ENCODE measurements at places on chromosomes 4 and X. TPM values are rescaled to one million over a fixed set of nuclear protein-coding genes. Genes with fewer than 3 reads are reported as not detected.

FAM9B gene
- not detected for total RNA-seq

DNA sequence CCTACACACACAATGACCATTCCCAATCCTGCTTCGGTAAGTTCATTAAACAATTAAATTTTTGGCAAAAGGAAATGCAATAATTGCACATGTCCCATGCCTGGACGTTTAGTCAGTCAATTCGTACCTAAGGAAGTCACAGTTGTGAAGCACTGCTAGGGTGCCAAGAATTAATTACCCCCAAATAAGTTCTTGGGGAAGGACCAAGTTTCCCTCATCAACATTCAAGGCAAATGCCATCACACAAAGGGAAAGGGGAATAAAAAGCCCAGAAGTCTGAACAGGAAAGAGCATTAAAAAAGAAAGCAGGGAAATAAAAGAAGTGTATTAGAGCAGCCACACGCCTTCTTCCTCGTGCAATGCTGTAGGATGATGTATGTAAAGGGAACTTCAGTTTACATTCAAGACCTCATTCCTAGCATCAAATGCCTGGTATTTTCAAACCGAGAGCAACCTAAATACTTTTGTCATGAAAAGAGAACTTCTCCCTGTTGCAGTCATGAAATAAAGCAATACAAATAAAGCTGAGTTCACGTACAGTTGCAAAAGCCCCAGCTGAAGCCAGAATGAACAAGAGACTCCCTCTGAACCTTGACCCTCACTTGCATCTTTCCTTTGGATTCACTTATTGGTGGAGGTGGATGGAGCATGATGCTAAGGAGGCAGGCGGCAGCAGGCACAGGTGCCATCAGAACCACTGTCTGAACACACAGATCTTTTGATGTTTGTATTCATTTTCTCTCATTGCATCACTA is 124.0 kb upstream of the PPARGC1A start:
- H3K27me3 ChIP-seq = no peaks in the 10 kb centered on the region
- H3K27ac ChIP-seq = no peak overlapping the region
- no peaks in the 10 kb centered on the region for H3K36me3 ChIP-seq
- H3K4me1 ChIP-seq = no peaks in the 10 kb centered on the region
- DNase-seq = no peak

- H3K4me3 ChIP-seq = no peak overlapping the region
- DNase-seq = no peak
- no peak overlapping the region for H3K27ac ChIP-seq
These were observed 7.3 kb downstream of the PAK3 start for GRCh38 chrX:111103246-111103645.

DNA sequence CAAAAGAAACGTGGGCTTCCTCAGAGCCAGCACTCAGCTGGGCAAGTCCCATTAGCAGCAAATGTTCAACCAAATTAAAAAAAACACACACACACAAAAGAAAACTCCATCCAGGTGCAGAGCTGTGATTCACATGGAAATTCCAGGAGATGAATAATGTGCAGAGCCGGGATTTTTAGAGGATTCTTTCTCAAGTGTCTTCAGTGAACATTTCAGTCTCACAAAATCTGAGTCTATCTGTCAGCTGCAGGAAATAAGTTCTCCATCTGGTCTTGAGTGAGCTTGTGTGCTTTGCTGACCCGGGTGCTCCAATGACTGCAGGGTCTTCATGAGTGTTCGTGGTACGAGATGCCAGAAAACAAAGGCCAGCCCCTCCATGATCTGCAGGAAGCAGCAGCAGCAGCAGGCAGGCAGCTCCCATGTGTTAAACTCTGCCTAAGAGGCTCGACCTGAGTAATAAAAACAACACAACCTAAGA is 44.3 kb downstream of the RASGEF1B start:
- no peak overlapping the region for H3K27ac ChIP-seq
- H3K36me3 ChIP-seq = no peaks in the 10 kb centered on the region
- no peaks in the 10 kb centered on the region for H3K4me1 ChIP-seq
- no peak overlapping the region for H3K4me3 ChIP-seq
- DNase-seq = no peak
- H3K27me3 ChIP-seq = peaks cover 9% of the 10 kb centered on the region

HTR2C gene
- total RNA-seq = not detected

- no peaks in the 10 kb centered on the region for H3K4me1 ChIP-seq
- H3K36me3 ChIP-seq = no peaks in the 10 kb centered on the region
- no peak overlapping the region for H3K27ac ChIP-seq
- no peaks in the 10 kb centered on the region for H3K27me3 ChIP-seq
- H3K4me3 ChIP-seq = no peak overlapping the region
These were observed 36.1 kb upstream of the REPS2 start for GRCh38 chrX:16910376-16910775.

GYPE gene
- not detected for total RNA-seq

DNA sequence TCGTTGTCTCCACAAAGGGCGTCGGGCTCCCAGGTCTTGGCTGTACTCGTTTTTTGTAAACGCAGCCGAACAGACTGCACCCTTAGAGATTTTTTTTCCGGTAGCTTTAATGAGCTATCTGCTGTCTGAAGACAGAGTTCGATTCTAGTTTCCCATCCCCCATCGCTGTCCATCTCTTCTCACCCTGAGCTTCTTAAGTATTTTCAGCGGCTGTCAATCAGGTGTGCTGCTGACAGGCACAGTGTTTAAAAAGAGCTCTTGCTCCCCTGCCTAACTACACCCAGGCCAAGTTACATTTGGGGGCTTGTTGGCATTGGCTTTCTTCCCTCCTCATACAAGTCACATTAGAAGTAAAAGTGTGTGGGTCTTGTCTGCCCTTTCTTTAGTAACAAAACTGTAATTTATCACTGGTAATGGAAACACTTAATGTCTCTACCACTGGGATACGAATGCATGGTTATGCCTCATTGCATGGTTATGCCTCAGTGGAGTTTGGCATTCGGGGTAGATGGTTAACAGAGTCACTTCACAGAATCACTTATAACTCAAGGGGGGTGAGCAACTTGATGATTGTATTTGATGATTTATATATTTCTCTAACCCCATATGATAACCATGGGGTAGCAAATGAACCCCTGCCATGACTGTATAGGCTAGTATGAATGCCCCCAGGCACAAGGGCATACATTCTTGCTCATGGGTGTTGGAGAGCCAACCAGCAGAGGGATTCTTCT is 1.4 kb upstream of the ARHGAP6 start:
- no peak for DNase-seq
- no peaks in the 10 kb centered on the region for H3K4me1 ChIP-seq
- H3K27ac ChIP-seq = no peak overlapping the region
- no peak overlapping the region for H3K4me3 ChIP-seq
- no peaks in the 10 kb centered on the region for H3K36me3 ChIP-seq
- no peaks in the 10 kb centered on the region for H3K27me3 ChIP-seq

- H3K27me3 ChIP-seq = no peaks in the 10 kb centered on the region
- peak; percentile 15 for DNase-seq
- no peak overlapping the region for H3K4me3 ChIP-seq
- H3K4me1 ChIP-seq = no peaks in the 10 kb centered on the region
- no peak overlapping the region for H3K27ac ChIP-seq
These were observed 2197.7 kb downstream of the ARAP2 start for GRCh38 chr4:34046580-34046979.

GRPR gene
- 0.15 TPM for total RNA-seq

GRCh38 chr4:36310793-36311192 is 29.4 kb downstream of the DTHD1 start:
- no peaks in the 10 kb centered on the region for H3K4me1 ChIP-seq
- H3K27me3 ChIP-seq = no peaks in the 10 kb centered on the region
- H3K27ac ChIP-seq = no peak overlapping the region
- DNase-seq = no peak
- H3K4me3 ChIP-seq = no peak overlapping the region
- no peaks in the 10 kb centered on the region for H3K36me3 ChIP-seq
